Renal cortex interstitium (tissue), 15 donors: ENCODE measurements at places on chromosomes 4 and X. TPM values are rescaled to one million over a fixed set of nuclear protein-coding genes. Genes with fewer than 3 reads are reported as not detected.

GRCh38 chrX:110304371-110304770 lies 13.5 kb downstream of the AMMECR1 start:
- DNase-seq, result no peak

The TENM3 gene
- polyA plus RNA-seq, result 21.5 TPM

- no peak for DNase-seq
These were observed 53.8 kb downstream of the SYNPO2 start for GRCh38 chr4:118942465-118942864.

DNA sequence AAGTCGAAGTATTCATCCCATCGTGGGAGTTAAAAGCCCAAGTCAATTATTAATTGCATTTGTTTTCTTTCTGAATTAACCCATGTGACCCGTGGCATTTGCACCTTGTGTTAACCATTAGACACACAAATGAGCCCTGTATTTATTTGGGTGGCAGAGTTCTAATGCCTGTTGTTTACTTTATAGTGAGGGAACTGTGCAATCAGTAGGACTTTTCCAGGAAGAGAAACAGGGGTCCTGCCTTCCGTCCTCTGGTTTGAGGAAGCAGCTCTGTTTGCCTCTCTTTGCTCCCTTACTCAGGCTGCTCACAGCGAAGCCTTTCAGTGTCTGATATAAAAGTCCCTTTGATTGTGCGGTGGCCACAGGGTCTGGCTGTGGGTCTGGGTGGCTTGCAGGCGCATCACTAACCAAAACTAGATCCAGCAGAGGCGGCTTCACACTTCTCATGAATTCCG lies 263.6 kb downstream of the PTTG2 start:
- DNase-seq, result no peak

GRCh38 chr4:10077483-10078335 lies 38.9 kb downstream of the WDR1 start:
- DNase-seq, result no peak
